ENCODE measurements at places on chromosomes 5 and 9.
A peak's percentile ranks its signal among the peaks of the same experiment; 100 is the strongest.

DNA sequence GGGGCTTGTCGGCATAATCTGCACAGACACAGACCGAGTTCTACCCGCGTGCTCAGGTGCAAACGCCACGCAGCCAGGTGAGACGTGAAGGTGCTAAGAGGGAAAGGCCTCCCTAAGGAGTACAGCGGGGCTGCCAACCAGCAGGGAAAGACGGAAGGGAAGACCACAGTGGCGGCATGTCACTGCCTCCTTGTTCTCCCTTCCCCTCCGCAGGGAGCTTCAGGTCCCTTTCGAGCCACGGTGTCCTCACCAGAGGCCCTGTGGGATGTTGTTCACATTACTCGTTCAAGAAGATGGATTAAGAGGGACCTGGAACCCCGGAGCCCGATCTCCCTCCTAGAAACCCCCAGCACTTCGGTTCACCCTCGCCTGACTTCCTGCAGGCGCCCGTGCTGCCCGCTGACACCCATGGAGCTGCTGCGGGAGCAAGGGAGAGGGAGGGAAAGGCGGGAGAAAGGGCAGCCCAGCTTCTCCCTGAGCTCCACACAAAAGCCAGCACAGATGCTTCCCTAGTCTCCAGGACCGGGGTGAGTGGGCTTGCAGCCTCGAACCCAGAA is 686 bp downstream of the BRD9 start:
- DNase-seq: no peak

- DNase-seq: no peak
These were observed 21.0 kb upstream of the NSMF start for GRCh38 chr9:137479892-137480685.

GRCh38 chr9:107214915-107215314 is 68.2 kb upstream of the RAD23B start:
- DNase-seq: peak; percentile 49

DNA sequence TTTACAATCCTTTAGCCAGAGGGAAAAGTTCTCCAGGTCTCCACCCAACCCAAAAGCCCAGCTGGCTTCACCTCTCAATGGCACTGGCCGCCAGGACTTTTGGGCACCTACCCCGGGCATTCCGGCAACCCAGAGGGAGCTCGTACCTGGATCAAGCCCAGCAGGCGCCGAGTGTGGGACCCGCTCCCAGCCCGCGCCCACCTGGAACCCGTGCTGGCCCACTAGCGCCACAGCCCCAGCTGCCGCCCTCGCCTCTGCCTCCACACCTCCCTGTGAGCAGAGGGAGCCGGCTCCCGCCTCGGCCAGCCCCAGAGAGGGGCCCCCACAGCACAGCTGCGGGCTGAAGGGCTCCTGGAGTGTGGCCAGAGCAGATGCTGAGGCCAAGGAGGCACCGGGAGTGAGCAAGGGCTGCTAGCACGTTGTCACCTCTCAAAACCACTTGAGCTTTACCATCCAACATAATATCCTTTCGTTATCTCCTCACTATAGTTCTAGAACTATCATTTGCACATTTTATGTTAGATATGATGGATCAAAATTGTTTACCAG is 69.7 kb downstream of the GCNT1 start:
- DNase-seq: no peak

- DNase-seq: no peak
These were observed 83.5 kb upstream of the HSPA9 start for GRCh38 chr5:138658676-138659075.

DNA sequence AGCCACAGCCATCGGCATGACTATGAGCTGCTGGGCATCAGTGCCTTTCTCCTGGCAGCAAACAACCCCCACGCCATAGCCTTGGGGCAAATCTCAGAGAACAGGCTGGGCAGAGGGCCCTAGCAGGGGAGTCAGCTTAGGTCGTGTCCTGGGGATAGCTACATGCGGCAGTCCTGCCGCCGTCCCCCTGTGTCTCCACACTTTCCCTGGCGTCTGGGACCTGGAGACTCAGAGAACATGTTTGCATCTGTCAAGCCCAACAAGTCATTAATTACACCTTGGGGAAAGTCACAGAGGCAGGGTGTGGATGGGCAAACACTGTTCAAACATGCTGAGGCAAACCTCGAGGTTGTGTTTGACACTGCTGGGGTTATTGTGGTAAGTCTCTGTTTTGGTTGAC is 123.6 kb downstream of the C5orf15 start:
- DNase-seq: no peak

DNA sequence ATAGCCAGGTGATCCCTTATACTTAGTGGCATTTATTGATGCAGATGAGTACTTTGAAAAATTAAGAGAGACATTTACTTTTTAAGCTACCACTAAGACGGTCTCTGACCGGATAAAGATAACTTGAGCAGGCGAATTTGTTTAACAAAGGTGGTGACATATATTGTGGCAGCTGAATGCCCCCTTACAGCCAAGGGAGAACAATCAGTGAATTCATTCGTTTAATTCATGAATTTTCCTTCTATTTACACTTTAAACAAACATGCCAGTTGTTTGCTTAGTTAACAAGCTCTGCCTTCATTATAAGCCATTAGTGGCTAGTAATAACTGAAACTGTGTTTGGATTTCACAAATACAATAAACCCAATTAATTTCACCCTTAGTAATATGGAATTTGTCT is 187.1 kb downstream of the AOPEP start:
- no peak for DNase-seq

GRCh38 chr5:126052791-126053190 is 370.4 kb upstream of the GRAMD2B start:
- no peak for DNase-seq

- DNase-seq: no peak
These were observed 51.9 kb upstream of the RAI14 start for GRCh38 chr5:34604119-34604675.

GRCh38 chr9:108761655-108762347 is 94.0 kb downstream of the ACTL7B start:
- peak; percentile 67 for DNase-seq

DNA sequence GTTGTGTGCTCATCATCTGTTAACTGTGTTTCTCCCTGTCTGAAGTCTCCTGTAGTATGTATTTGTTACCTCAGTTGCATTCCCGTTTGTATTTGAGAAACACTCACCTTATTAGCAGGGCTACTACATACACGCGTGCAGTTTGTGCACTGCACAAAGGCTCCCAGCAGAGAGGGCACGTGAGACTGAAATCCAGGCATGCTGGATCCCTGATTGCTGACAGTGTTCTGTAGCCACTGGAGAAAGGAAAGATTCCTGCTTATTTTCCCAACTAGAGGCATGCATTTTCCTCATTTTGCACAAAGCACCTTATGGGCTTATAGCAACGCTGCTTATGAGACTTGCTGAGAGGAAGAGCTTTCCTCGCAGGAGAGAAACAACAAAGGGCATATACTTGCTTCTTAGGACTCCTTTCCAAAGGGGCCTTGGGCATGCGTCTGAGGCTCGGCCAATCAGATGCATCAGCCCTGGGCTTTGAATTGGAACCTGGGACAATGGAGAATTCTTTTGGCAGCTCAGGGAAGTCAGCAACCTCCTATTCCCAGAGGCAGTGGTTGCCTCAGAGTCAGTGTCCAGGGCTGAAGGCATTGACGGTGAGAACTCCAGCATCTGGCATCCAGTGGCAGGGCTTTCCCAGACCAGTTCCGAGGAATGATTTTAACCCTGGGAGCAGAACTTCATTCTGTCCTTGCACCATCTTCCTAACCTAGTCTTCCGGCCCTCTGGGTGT is 9.9 kb upstream of the MEGF10 start:
- no peak for DNase-seq
